ENCODE measurements at places on chromosomes 1 and 21. TPM values are rescaled to one million over a fixed set of nuclear protein-coding genes. Genes with fewer than 3 reads are reported as not detected.

TTLL10 gene
- total RNA-seq, result not detected

GRCh38 chr21:38086580-38086979 is 170.2 kb upstream of the KCNJ15 start:
- no peak overlapping the region for H3K4me3 ChIP-seq
- no peak for DNase-seq
- peaks cover 2% of the 10 kb centered on the region for H3K27me3 ChIP-seq
- H3K27ac ChIP-seq, result no peak overlapping the region
- H3K4me1 ChIP-seq, result no peaks in the 10 kb centered on the region
- no peaks in the 10 kb centered on the region for H3K36me3 ChIP-seq

DNA sequence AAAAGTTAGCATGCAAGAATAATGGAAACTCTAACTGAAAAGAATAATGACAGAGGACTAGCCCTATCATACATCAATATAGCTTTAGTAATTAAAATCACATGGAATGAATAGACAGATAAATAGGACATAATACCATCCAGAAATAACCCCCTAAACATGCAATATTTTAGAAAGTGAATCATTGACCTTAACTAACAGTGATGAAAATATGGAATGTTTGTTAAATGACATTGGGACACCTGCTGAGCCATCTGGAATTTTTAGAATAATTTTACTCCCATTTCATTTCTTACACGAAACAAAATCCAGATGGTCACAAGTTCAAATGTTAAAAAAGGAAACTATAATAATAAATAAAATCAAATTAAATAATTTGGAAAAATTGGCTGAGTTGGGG is 53.1 kb upstream of the FMO3 start:
- DNase-seq, result no peak
- H3K27ac ChIP-seq, result no peak overlapping the region
- H3K36me3 ChIP-seq, result no peaks in the 10 kb centered on the region
- H3K4me1 ChIP-seq, result no peaks in the 10 kb centered on the region
- H3K4me3 ChIP-seq, result no peak overlapping the region
- H3K27me3 ChIP-seq, result no peaks in the 10 kb centered on the region

DNA sequence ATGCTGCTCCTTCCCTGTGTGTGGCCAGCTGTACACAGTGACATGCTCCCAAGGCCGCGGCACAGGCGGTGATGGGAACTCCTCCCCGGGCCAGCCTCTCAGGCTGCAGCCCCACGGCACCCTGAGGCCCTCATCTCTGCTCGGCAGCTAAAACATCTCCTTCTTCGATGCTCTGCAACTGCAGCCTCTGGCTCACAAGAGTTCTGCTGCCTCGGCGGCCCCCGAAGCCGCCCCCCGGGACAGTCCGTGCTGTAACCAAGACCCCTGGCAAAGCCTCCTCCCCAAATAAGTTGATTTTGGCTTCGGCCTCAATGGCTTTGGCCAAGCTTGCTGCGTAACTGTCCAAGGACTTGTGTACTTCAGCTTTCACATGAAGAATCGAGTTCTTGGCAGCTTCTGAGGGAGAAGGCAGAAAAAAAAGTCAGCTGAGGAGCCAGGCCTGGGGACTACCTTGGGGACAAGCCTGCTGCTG is 51.3 kb downstream of the GPR161 start:
- no peak for DNase-seq
- H3K4me1 ChIP-seq, result peaks cover 7% of the 10 kb centered on the region
- no peak overlapping the region for H3K4me3 ChIP-seq
- peaks cover 2% of the 10 kb centered on the region for H3K27me3 ChIP-seq
- H3K27ac ChIP-seq, result no peak overlapping the region

GRCh38 chr1:59132295-59132694 is 164.6 kb upstream of the FGGY start:
- H3K27ac ChIP-seq, result no peak overlapping the region
- H3K4me3 ChIP-seq, result no peak overlapping the region
- DNase-seq, result no peak
- peaks cover 9% of the 10 kb centered on the region for H3K27me3 ChIP-seq
- H3K4me1 ChIP-seq, result peaks cover 1% of the 10 kb centered on the region

GRCh38 chr1:231091831-231092301 is 51.8 kb upstream of the FAM89A start:
- no peaks in the 10 kb centered on the region for H3K36me3 ChIP-seq
- DNase-seq, result peak; percentile 49
- no peaks in the 10 kb centered on the region for H3K4me1 ChIP-seq
- H3K27ac ChIP-seq, result no peak overlapping the region
- H3K4me3 ChIP-seq, result no peak overlapping the region

GRCh38 chr1:226405411-226405988 is 2.4 kb downstream of the PARP1 start:
- DNase-seq, result no peak
- peaks cover 33% of the 10 kb centered on the region for H3K4me1 ChIP-seq

Measured in activated naive CD8-positive, alpha-beta T cell treated with anti-CD3 and anti-CD28 coated beads, Interleukin-2, amount 10 ng/mL, durations not matched to agents 7 days and 5 days (primary cell).